ENCODE measurements at places on chromosomes 5 and 9. TPM values are rescaled to one million over a fixed set of nuclear protein-coding genes. Genes with fewer than 3 reads are reported as not detected.

LMX1B gene
- total RNA-seq: 0.64 TPM

LIX1 gene
- total RNA-seq: 5.4 TPM

GAS1 gene
- 19.6 TPM for total RNA-seq

- DNase-seq: peak; percentile 7
These were observed 58.1 kb downstream of the DENND1A start for GRCh38 chr9:123871781-123872180.

GRCh38 chr9:120571443-120572257 is 8.3 kb downstream of the CDK5RAP2 start:
- DNase-seq: peak; percentile 71

DNA sequence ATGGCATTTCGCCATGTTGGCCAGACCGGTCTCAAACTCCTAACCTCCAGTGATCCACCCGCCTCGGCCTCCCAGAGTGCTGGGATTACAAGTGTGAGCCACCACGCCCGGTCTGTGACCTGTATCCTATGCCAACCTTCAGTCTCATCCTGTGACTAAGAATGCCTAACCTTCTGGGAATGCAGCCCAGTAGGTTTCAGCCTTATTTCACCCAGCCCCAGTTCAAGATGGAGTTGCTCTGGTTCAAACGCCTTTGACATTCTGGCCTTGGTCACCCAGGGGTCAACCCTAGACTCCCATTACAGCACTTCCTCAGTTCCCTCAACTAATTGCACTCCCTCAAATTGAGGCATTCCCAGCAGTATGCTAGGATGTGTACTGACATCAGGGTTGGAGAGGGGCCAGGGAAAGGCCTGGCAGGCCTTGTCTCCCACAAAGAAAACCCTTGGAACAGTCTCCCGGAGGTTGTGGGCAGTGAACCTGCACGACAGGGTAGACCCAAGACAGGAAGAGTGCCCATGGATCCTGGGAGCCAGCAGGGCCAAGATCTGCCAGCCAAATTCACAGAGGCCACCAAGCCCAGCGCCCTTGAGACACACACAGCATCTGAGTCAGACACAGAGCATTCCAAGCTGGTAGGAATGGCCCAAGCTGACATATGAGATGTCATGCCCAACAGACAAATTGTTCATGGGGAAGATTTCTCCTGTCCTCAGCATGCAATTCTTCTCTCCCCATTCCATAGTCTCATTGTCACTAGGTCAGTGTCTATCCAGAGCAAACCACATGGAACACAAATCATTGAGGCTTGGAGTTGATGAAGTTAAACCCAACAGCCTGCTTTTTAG is 24.9 kb upstream of the SMU1 start:
- peak; percentile 55 for DNase-seq

DNA sequence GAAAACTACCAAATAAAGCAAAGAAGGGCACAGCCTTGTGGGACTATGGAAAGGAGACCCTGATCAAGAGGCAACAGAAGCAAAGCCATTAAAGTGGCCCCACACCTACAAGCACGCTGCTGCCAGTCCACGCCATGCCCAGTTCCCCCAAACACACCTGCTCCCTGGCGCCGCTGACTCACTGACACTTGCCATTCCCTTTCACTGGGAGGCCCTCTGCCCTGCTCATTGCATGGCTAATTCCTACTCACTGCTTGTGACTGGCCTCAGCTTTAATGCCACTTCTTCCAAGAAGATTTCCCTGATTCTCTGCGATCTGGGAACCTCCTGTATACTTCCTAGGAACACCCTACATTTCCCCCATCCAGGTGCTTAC is 71.2 kb upstream of the TAF1L start:
- no peak for DNase-seq

- no peak for DNase-seq
These were observed 305.4 kb upstream of the KIF2A start for GRCh38 chr5:62000646-62001045.

DNA sequence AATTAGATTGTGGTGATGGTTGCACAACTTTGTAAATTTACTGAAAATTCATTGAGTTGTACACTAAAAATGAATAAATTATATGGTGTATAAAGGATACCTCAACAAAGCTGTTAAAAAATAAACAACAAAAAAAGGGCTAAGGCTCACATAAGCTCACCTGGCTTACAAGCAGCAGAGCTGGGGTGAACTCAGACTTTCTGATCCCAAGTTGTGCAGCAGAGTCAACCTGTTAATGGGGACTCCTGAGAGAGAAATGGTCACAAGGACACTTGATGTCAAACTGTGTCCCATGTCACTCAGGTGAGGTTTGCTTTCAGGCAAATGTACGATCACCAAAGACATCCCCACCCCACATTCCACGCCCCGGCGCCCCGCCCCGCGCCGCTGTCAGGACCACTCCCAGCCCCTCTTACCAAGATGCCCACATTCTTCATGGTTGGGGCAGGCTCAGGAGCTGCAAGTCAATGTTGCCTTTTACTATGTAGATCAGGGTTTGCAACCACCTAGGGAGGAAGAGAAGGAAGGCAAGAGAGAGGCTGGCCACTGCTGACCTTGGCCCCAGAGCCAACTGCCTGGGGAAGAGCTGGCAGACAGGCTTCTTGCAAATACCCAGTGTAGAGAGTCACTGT is 22.4 kb upstream of the SLC36A1 start:
- DNase-seq: no peak

DNA sequence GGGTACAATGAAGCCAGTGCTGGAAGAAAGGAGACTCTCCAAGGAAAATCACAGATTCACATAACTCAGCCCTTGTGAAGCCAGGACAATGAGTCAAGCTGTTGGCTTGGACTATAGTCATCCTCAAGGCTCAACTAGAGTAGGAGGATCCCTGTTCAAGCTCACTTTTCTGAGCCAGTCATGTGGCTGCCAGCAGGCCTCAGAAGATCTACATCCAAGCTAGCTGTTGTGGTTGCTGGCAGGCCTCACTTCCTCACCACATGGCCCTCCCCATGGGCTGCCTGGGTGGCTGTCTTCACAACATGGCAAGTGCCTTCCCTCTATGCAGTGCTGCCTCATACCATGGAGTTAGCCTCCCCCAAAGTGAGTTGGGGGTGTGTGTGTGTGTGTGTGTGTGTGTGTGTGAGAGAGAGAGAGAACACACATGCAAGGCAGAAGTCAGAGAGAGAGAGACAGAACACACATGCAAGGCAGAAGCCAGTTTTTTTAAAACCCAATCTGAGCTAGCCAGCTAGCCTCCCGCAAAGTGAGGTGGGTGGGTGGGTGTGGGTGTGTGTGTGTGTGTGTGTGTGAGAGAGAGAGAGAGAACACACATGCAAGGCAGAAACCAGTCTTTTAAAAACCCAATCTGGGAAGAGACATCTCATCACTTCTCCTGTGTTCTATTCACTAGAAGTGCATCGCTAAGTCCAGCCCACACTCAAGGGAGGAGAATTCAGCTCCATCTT is 17.1 kb downstream of the SCAI start:
- peak; percentile 67 for DNase-seq
